Common myeloid progenitor, CD34-positive (primary cell): ENCODE measurements at places on chromosomes 7 and 10.

DNA sequence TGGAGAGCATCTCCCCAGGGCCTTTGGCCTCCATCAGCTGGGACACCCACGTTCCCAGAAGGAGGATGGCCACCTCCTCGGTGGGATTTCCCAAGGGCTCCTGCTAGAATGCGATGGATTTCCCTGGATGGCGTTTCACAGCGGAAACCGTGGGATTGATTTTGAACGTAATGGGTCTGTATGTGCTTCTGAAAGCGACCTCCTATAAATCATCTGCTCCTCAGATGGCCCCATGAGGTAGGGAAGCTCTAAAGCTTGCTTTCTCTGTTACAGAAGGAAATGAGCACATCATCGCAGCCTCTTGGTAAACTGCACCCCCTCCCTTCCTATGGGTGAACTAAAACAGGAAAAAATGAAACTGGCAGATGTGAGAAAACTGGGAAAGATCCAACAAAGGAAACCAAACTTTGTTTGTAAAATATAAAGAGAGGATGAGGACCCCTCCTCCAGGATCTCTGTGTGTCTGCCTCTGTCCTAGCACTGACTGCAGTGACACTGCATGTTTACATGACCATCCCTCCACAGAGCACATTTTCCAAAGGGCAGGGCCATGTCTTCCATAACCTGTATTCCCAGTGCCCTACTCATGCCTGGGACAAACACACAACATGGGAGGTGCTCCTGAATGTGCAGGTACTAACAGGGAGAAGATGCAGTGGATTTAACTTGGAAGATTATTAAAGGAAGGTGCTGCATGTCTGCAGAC is 57.6 kb downstream of the LYZL1 start:
- DNase-seq = no peak

DNA sequence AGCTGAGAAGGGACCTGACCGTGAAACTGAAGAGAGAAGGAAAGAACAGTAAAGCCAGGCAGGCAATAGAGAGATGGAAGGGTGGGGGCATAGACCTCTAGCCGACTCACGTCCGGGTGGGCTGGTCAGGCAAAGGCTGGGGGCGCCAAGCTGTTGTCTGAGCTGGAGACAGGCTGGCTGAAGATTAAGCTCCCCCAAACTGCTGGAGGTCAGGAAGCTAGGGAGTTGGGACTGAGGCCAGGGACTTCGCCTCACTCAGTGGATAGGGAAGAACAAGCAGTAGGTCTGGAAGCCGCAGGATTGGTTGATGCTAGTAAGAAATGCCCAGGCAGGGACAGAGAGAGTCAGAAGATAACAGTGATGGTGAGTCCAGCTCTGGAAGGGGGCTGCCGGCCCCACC is 5.3 kb downstream of the PITX3 start:
- no peak for DNase-seq

GRCh38 chr7:33072471-33072870 is 9.9 kb upstream of the NT5C3A start:
- DNase-seq = no peak

GRCh38 chr10:132664407-132664806 is 121.5 kb downstream of the NKX6-2 start:
- DNase-seq = no peak

- no peak for DNase-seq
Observed at GRCh38 chr7:135117096-135117495, 30.8 kb upstream of the TMEM140 start.

GRCh38 chr10:88028072-88028471 is 164.6 kb downstream of the PTEN start:
- DNase-seq = no peak

DNA sequence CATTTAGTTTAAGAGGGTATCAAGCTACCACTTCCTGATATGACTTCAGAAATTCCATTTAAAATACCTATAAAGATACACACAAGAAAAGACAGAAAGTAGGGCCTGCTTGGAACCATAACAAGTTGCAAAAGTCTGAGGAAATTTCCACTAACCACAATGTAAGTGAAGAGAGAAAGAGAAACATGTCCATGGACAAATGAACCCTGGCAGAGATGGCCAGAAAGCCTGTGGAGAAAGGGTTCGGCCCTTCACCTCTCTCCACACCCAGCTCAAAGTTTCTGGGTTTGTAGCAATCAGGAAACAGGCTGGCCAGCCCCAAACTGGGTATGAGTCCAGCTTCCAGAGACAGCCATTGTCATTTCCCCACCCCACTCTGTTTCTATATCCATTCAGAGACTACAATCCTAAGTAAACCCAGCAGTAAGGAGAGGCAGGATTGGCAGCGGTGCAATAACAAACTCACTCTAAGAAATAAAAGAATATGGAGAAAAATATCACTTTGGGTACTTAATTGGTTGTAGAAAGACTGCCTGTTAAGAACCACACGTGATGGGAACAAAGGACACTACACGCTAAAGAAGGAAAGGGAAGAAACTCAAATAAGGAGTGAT is 71.1 kb downstream of the STK17A start:
- DNase-seq = no peak

DNA sequence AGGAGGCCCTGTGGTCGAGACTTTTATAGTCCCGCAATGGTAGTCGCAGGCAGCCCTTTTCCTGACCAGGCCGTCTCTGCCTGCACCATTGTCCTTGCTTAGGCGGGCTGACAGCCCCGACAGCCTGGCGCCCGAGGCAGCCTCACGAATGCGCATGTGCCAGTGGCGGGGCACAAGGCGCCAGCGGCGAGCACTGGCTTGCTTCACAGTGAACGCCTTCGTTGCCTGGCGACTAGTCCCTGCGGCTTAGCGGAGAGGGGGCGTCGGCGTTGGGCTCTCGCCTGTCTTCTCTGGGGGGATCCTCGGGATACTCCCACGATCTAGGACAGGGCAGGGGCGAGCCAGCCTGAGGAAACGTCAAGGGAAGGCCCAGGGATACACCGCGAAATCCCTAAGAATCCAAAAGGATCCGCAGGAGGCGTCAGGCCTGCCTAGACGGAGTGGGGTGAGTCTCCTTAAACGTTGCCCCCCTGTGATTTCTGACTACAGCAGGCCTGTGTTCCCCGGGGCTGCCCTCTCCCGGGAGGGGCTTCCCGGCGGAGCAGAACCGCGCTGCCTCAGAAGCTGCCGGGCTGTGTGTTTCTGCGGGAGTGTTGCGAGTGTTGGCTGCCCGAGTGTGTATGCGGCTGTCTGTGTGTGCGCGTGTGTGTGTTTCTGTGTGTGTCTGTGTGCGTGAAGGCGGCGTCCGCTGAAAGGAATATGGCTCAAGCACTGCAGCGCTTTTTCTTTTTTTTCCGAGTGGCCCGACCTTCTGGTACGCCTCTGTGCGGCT is 20.5 kb upstream of the ZNF273 start:
- DNase-seq = peak; percentile 46

DNA sequence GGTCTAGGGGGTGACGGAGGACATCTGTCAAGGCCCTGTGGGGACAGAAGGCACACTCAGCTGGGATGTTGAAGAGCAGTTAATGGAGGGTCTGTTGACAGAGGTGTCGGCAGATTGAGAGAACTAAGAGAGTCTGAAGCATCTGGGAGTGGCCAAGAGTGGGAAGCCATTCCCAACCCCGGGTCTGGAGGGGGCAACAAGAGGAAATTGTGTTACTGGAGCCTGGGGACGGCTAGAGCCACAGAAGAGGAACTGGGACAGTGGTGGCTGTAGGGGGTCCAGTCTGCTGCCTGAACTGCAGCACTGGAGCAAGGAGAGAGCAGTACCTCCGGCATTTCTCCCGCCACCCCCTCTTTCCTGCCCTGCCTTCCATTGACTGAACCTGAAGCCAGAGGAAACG is 136.6 kb downstream of the CHN2 start:
- DNase-seq = no peak

GRCh38 chr10:63156236-63156635 is 23.1 kb downstream of the NRBF2 start:
- no peak for DNase-seq

GRCh38 chr7:11054033-11054432 is 80.4 kb downstream of the PHF14 start:
- no peak for DNase-seq

DNA sequence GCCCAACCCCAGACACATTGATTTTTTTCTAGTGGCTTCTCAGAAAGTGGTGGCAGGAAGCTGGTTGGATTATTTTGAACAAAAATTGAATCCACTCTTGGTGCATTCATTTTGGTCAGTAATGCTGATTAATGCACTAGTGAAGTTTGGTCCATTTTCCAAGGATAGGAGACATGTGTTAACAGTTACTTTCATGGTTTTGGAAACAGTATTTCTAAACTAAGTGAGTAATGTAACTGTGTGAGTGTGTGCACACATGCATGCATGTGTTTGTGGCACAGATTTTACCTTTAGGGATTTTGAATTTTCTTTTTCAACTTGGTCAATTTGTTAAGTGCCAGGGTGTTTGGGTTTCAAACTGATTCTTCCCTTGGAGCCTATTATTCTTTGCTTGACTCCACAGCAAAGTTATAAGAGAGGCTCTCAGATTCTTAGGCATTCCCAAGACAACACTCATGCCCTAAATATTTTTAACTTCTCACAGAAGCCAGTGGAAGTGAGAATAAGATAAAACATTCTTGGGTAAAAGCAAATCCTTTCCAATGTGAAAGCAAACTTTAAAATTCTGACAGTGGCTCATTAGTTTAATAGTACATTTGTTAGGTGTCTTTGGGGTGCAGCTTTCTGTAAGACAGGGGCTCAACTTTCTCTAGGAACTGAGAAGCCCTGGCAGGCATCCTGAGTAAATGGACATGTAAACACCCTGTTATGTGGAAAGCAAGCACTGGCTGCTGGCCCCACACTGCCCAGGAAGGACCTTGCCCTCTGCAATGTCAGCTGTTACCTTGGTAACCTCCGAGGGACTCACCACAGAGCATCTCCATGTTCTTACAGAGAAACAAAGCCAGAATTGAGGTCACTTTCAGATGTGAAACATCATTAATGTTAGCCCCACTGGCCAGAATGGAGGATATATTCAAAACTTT is 68.4 kb downstream of the ASAH2B start:
- DNase-seq = no peak

DNA sequence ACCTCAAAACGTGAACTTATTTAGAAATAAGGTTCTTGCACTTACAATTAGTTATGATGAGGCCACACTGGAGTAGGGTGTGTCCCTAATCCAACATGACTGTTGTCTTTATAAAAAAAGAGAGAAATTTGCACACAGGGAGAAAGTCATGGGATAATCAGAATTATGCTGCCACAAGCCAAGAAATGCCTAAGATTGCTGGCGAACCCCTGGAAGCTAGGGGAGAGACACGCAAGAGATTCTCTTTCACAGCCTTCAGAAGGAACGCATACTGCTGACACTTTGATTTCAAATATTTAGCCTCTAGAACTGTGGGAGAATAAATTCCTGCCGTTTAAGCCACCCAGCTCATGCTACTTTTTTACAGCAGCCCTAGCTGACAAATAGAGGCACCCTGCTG is 138.3 kb downstream of the CCDC71L start:
- no peak for DNase-seq

DNA sequence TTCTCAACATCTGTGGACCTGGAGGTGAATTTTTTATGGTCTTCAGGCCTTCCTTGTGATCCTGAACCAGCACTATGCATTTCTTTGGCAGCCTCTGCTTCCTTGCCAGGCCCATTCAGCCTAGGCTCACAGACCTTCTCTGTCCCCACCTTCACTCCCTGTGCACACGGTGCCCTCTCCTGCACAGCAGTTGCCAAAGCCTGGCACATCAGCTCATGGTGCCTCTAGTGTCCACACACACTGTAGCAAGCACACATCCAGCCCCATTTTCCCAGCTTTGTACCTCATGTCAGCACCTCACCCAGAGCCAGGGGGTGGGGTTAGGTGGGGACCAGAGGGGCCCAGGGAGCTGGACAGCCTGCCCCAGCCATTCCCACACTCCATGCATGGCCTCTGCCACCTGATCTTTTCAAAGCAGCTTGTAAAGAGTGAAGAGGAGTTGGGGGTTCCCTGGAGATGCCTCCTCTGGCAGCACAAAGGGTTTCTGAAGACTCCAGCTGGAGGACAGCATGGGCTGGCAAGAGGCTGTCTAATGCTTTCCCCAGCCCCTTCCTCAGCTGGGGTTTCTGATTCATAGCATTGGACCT is 57.9 kb upstream of the TMEM72 start:
- DNase-seq = no peak

DNA sequence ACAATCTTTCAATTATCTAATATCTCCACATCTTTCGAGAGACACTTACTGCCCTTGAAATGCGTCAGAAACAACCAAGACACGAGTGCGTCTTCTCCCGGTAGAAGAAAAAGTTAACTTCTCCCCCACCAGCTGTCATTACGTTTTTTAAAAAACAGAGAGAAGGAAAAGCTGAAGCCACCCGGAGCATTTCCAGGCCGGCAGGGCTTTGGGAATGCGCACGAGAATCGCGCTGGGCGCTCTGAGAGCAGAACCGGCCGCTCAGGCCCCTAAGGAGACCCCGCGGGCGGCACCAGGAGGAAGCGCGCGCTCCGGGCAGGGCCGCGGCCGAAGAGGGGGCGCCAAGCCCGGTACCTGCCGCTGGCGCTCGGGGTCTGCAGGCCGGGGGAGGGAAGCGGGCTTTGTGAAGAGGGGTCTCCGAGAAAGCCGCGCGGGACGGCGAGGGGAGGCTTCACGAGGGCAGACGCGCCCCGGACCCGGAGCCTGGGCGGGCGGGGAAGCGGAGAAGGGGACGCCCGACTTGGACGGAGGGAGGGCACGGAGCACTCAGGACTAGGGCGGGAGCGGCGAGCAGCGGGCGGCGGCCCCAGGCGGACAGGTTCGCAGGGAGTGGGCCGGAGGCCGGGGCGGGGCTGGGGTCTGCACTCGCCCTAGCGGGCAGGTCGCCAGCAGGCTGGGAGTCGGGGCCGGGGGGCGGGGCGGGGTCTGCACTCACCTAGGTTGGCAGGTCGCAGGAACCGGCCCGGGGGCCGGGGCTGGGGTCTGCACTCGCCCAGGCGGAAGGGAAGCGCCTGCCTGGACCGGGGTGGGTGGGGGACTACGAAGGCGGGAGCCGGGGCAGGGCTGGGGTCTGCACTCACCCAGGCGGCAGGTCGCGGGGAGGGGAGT is 932 bp downstream of the ESYT2 start:
- no peak for DNase-seq

GRCh38 chr10:91420868-91421267 is 10.7 kb downstream of the HECTD2 start:
- DNase-seq = peak; percentile 26

- no peak for DNase-seq
Observed at GRCh38 chr7:87060288-87060537, 759 bp upstream of the ELAPOR2 start.

DNA sequence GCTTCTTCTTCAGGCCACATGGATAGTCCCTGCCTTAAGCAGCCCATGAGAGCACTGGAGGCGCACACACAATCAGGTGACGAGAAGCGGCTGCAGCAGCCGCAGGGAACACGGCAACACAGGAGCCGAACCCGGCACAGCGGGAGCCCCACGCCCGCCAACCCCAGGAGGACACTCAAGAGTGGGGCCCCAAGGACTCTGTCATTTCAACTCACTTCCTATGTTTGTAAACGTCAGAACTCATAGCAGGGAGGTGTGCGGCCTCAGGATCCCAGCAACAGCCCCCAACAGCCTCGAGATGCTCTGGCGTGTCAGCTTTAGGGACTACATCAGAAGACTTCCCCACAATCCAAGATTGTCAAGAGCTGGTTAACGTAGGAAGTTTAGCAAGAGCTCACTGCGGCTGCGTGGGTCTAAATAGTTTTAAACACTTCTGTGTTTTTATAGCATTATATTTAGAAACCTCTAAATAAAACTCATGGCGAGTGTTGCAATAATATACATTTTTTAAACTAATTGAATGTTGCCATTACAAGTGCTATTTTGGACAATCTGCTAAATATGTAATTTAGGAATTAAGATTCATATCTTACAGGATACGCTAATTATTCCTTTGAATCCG is 123.4 kb downstream of the MAD1L1 start:
- DNase-seq = no peak

- no peak for DNase-seq
Observed at GRCh38 chr10:80188713-80189112, 16.6 kb downstream of the ANXA11 start.
